Pancreas (tissue), 10 donors: ENCODE measurements at places on chromosomes 2 and 18.

DNA sequence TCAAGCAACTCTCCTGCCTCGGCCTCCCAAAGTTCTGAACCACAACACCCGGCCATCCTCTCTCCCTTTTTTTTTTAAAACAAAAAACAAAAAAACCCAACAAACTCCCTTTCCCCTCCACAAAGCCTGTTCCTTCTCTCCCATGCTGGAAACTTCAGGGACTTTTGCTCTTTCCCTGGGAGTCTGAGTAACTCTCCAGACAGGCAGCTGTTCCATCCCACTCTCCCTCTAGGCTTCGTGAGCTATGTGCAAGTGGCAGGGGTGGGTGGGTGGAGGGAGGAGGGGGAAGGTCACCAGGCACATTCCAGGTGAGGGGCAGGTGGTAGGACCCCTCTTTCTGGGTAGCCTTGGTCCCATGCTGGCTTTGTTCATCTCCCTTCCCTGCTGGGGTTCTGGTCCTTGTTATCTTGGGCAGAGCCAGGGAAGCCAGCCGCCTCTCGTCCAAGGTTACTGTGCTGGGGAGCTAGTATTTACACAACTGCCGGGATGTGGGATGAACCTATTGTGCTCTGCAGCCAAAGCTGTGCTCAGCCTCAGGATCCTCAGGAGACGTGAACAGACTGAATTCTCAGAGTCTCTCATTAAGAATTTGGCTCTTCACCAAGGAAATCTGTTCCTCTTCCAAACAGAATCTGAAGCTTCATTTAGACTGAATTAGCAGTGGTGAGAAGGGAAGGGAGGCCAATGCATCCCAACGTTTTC, 106.9 kb downstream of the LIPG start:
- no peaks in the 10 kb centered on the region for H3K36me3 ChIP-seq
- H3K4me1 ChIP-seq, result no peaks in the 10 kb centered on the region
- H3K27me3 ChIP-seq, result no peaks in the 10 kb centered on the region
- H3K27ac ChIP-seq, result no peak overlapping the region
- no peak overlapping the region for H3K4me3 ChIP-seq

DNA sequence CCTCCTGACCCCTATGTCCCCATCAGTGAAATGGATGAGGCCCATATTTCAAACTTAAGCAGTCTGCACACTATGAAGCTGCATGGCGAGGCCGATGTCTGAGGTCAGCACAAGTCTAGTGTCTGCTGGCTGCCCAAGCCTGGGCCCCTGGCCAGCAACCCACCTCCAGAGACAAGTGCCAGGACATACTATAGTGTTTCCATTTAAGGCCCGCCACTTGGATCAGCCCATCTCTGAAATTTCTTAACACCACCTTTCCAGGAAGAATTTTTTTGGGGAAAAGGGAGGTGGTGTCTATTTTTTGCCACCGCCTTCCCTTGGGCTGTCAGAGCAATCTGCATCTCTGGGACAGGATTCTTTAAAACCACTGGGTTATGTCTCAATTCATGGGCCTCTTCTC, 1.8 kb downstream of the ACVR1 start:
- DNase-seq, result no peak
- H3K4me1 ChIP-seq, result peaks cover 3% of the 10 kb centered on the region
- H3K27ac ChIP-seq, result peak overlapping the region; percentile 98
- H3K4me3 ChIP-seq, result peak overlapping the region; percentile 73

DNA sequence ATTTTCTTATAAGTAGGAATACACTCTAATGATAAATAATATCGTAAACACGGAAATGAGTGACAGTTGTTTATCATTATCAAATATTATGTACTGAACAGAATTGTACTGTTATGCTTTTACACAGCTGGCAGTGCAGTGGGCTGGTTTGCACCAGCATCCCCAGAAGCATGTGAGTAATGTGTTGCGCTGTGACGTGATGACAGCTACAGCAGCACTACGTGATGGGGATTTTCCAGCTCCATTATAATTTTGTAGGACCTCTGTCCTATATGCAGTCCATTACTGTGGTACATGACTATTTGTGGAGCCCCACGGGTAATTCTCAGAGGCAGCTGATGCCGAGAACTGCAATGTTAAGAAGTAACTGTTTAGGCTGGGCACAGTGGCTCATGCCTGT, 77.3 kb upstream of the ATG16L1 start:
- no peaks in the 10 kb centered on the region for H3K4me1 ChIP-seq
- no peak for DNase-seq
- no peaks in the 10 kb centered on the region for H3K27me3 ChIP-seq
- no peak overlapping the region for H3K27ac ChIP-seq

- no peaks in the 10 kb centered on the region for H3K27me3 ChIP-seq
- H3K4me1 ChIP-seq, result no peaks in the 10 kb centered on the region
- H3K27ac ChIP-seq, result no peak overlapping the region
- DNase-seq, result no peak
- H3K36me3 ChIP-seq, result no peaks in the 10 kb centered on the region
Measured at GRCh38 chr18:26734760-26735159, 130.7 kb downstream of the AQP4 start.
